AG04449 (cell line): ENCODE measurements at places on chromosomes 13 and 19.

- no peak for DNase-seq
These were observed 122.9 kb downstream of the MYO16 start for GRCh38 chr13:108752276-108752675.

DNA sequence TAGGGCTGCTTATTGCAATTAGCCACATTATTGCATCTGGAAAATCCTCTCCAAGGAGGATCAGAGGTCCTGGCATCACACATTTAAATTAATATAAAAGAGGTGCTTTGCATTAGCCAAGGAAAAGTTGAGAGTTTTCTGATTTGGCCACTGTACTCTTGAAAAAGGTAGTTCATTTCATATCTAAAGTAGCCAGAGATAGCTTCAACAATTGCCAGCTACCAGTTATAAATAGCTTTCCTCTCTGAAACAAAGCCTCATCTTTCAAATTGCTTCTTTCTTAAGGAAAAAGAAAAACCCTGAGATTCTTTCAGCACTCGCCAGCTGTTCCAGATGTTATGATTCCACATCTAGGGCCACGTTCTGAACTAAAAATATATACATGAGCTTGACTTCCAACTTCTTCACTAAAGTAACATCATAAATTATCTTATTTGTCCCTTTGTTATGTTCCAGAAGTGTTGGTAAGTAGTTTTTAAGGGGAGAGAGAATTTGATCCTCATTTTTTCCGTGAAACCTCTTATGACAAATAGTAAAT is 69.6 kb downstream of the ERCC5 start:
- no peak for DNase-seq

DNA sequence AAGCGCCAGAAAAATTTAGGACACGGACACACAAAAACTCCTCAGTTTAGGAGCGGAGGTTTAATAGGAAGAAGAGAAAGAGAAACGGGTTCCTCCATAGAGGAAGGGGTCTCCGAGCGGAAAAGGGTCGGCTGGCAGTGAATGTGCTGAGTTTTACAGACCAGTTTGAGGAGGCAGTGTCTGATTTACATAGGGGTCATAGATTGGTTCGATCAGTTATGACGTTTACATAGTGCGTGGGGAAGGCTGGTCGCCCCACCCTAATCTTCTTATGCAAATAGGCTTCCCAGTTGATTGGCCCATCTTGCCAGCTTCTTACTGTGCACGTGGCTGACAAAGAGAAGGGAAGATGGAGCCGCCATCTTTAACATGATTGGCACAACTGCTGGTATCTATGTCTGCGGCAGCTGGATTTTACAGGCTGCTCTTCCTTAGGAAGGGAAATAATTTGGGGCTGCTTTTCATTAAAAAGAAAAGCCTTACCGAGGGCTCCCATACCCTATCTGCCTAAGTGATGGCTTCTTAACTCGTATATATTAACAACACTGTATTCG is 1.2 kb upstream of the ZNF225 start:
- peak; percentile 73 for DNase-seq

- DNase-seq, result no peak
These were observed 32.2 kb upstream of the SLC7A10 start for GRCh38 chr19:33257828-33258227.

DNA sequence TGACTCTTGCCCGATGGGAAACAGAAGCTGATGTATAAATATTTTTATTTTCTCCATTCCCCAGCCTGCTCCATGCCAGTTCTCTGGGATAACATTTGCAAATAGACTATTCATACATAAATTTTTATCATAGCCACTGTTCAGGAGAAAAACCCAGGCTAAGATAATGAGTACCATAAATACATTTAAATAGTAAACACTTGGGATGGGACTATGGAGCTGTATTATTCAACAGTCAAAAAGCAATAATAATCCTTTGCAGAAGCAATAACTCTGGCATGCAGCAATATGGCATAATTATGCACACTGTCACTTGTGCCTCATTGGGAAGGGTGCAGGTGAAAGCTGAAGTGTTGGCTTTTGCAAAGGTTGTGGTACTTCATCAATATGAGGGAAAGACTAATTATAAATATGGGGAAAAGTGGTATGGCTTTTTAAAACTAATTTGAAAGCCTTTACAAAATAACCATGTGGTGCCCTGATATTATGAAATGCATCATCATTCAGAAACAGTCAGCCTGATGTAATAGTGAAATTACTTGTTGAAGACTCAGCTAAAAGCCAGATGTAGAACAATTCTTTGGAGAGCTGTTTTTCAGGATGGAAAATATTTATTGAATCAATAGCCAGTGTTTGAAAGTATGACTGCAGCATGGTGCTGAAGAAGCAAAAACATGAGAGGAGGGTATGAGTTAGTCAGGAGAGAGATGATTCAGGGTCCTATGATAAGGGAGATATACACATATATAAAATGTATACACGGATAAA is 2476.7 kb downstream of the PCDH9 start:
- no peak for DNase-seq

DNA sequence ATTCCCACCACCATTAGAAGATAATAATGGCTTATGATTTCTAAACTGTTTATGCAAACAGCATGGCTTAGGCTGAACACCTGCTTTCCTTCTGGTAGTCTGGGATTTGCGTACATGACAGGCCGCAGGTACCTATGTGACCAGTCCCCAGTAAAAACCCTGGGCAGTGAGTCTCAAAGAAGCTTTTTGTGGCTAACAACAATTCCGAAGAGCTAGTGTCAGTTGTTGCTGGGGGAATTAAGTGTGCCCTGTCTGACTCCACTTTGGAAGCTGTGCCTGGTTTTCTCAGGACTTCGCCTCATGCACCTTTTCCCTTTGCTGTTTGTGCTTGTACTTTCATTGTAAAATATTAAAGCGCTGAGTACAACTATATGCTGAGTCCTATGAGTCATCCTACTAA is 250.2 kb upstream of the MIR17HG start:
- DNase-seq, result no peak
